Upper lobe of left lung (tissue), 6 donors: ENCODE measurements at places on chromosomes 1 and 21.

- DNase-seq = no peak
Measured at GRCh38 chr1:71610476-71610875, 529.6 kb upstream of the ZRANB2 start.

- DNase-seq = peak; percentile 41
Measured at GRCh38 chr21:36791695-36792470, 93.0 kb downstream of the SIM2 start.

DNA sequence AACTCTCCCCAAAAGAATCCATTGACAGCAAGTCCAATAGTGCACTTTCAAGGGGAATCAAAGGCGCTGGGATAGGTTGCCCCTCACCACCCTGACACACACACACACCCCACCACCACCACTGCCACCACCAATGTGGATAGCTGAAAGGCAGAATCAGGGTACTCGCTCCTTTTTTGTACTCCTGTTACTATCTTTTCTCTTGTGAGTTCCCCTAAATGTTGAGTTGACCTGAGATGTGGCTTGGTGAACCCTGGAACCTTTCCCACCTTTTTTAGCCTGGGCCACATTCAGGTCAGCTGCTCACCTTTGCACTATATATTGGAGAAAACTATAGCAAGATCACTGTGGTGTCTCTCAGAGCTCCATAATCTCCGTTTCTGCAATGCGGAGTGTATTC, 3.9 kb downstream of the S100A8 start:
- no peak for DNase-seq

DNA sequence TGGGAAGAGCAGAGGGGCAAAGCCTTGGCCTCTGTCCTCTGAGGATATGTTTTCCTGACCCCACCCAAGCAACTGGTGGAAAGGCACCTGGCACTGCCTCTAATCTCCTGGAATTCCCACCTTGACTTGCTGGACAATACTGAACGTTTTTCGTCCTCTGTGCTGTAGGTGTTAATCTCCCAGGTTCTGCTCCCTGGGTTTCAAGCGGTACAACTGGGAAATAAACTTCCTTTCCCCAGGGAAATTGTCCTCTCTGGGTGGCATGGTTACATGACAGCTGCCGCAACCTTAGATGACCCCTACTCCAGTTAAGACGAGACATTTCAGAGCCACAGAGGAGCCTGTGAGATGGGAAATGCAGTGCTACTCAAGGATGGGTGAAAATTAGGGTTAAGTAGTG, 57.3 kb upstream of the BCAR3 start:
- DNase-seq = no peak

DNA sequence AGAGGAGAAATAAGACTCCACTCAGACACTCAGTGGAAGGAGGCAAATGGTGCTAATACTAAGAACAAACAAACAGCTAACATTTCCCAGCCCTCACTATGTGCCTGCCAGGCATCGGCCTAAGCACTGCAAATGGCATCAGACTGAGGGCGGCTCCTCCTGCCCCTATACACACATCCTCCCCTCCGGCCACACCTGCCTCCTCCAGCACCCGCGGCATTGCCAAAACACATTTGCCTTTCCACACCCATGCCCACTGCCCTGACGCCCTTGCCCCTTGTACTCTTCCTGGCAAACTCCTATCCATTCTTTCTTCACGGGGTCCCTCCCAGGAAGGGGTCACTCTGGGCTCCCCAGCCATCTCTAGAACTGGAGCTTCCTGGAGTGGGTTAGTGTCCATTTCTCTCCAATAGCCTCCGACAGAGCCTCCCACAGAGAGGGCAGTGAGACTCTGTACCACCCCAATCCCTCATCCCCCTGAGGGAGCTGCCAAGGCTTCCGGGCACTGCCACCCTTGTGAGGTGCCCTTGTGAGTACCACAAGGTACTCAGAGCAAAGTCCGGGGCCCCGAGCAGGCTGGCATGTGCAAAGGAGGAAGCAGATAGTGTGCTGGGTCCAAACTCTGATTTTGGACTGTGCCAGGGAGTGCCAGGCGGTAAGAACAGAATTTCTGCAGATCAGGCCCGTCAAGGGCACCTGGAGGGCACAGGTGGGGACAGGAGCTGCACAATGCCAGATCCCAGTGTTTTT, 959 bp downstream of the AKR7A3 start:
- DNase-seq = no peak

- DNase-seq = no peak
Measured at GRCh38 chr1:162974810-162975209, 94.4 kb upstream of the RGS4 start.

GRCh38 chr1:207323425-207324225, 2.1 kb downstream of the CD55 start:
- DNase-seq = no peak

DNA sequence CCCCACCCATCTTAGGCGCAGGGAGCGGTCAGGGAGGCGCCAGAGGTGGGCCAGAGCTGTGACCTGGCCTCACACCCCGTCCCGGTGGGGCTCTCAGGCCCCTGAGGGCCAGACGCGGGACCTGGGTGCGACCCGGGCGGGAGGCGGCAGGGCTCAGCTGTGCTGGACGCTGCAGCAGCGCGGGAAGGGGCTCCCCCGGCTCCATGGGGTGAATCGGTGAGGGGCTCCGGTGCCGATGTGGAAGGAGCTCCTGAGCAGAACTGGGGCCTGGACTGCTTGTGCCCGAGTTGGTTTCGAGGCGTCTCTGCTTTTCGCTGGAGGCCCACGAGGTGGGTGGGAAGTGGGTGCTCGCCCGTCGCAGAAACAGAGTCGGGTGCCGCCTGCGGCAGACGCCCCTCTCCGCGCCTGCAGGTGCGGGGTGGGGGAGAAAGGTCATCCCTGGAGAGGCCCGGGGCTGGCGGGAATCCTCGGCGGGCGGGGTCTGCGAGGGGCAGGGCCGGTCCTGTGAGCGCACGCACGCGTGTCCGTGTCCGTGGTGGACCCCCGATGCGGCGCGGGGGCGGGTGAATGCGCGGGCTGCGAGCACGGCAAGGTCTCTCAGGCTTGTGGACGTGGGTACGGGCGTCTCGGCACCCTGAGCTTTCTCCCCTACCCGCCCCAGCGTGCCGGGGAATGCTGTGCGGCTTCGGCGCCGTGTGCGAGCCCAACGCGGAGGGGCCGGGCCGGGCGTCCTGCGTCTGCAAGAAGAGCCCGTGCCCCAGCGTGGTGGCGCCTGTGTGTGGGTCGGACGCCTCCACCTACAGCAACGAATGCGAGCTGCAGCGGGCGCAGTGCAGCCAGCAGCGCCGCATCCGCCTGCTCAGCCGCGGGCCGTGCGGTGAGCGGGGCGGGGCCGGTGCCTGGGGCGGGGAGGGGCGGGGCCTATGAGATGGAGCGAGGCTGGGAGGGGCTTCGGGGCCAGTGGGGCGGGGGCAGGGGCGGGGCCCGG, 20.4 kb downstream of the AGRN start:
- DNase-seq = peak; percentile 93

DNA sequence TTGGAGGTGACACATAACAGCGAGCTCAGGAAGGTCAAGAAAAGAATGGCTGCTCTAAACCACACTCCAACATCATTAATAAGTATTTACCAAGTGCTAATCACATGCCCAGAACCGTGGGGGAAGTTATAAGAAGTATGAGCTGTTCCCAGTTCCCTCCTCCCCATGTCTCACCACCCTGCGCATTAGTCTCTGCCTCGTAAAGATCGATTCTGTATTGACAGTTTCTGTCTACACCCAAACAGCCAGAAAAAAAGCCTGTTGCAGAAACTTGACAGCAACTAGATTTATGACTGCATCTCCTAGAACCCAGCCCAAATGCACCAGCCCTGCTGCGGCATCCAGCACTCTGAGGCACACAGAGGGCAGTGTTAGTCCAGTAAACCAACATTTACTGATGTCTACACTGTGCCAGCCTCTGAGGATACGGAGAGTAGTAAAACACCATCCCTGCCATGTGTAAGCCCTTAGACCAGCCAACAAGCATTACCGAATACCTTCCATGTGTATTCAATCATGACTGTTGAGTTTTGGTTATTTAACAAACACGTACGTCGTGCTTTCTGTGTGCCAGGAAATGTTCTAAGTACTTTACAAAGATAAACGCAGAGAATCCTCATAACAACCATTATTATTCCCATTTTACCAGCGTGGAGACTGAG, 63.6 kb upstream of the ZBTB40 start:
- DNase-seq = no peak

GRCh38 chr1:75836528-75837100, 39.9 kb downstream of the MSH4 start:
- no peak for DNase-seq

DNA sequence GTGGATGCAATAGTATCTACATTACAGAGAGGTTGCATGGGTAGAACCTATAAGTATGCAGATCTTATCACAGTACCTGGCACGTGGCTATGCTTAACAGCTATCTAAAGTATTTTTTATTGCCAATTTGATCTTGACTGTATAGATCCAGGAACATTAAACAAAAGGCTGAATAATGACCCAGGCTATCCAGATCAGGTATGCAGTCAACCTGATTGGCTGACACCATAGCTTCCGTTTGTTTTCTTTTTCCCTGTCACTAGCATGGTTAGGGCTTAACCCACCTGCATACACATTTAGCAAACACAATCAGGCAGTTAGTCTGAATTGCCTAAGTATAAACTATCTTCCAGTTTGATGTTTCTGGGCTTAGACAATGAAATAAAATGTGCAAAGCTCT, 264.9 kb upstream of the PLXNA2 start:
- DNase-seq = no peak

- DNase-seq = no peak
Measured at GRCh38 chr1:206447422-206447765, 22.9 kb upstream of the IKBKE start.

DNA sequence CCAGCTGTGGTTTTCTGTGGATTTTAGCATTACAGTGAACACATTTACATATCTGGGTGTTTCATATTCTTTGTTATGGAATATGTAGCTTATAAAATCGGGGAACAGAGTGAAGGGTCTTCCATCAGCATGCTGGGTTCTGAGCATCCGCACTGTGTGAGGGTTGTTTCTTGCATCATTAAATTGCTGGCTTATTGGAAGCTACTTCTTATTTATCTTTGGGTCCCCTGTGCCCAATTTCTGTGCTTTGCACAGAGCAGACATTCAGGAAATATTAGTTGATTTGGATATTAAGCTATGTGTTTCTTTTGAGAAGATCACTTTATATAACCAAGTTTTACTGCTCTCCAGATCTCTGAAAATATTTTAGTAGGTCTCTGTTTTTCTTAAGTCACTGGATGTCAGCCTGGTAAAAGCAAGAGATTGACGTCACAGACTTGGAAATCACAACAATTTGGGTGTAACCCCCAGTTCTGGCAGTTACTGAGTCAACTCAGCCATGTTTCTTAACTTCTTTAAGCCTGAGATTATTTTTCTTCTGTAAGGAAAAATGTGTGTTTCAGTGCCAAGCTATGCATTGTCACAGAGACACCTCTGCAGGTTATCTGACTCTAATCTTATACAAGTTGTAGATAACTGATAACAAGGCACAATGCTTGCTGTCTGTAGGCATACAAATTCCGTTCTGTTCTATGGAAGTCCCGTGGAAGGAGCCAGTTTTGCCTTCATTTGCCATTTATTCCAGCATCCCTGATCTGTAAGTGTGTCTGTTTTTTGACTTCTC, 258.3 kb upstream of the KAZN start:
- DNase-seq = no peak

- no peak for DNase-seq
Measured at GRCh38 chr1:98700228-98700627, 38.7 kb downstream of the SNX7 start.

- DNase-seq = no peak
Measured at GRCh38 chr1:41487126-41488039, 2.9 kb upstream of the EDN2 start.

DNA sequence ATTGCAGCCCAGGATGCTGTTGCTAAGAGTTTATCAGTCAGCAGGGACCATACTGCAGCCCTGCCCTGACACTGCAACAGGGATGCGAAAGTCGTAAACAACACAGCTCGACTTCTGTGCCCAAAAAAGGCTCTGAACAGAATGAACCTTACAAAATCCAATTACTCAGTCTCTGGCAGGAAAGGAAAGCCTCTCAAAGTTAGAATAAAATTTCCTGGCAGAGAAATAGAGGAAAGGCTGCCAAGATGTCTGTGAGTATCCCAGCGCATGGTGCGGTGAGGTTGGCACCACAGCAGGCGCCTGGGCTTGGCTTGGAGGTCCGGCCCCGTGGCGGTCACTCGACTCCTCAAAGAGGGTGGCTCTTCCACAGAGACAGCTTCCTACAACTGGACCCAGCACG, 185.8 kb downstream of the PCP4 start:
- peak; percentile 61 for DNase-seq

GRCh38 chr1:58258082-58258481, 288.4 kb downstream of the OMA1 start:
- no peak for DNase-seq

GRCh38 chr1:78447086-78447485, 43.7 kb upstream of the PTGFR start:
- no peak for DNase-seq

DNA sequence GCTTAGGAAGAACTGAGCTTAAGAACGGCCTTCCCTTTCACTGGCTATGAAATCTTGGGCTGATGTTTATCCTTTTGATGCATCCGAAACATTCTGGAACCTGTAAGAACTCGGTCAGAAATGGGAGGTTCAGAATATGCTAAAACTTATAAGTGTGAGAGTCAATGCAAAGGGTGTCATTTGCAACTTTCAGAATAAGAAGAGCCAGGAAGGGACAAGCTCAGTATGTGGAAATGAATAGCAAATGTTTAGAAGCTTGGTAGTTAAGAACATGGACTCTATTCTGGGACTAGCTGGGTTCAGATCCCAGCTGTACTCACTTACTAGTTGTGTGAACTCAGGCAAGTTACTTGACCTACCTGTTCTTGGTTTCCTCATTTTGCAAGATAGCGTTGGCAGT, 234.1 kb downstream of the OMA1 start:
- DNase-seq = no peak

GRCh38 chr1:230458509-230458908, 32.4 kb upstream of the PGBD5 start:
- DNase-seq = no peak

DNA sequence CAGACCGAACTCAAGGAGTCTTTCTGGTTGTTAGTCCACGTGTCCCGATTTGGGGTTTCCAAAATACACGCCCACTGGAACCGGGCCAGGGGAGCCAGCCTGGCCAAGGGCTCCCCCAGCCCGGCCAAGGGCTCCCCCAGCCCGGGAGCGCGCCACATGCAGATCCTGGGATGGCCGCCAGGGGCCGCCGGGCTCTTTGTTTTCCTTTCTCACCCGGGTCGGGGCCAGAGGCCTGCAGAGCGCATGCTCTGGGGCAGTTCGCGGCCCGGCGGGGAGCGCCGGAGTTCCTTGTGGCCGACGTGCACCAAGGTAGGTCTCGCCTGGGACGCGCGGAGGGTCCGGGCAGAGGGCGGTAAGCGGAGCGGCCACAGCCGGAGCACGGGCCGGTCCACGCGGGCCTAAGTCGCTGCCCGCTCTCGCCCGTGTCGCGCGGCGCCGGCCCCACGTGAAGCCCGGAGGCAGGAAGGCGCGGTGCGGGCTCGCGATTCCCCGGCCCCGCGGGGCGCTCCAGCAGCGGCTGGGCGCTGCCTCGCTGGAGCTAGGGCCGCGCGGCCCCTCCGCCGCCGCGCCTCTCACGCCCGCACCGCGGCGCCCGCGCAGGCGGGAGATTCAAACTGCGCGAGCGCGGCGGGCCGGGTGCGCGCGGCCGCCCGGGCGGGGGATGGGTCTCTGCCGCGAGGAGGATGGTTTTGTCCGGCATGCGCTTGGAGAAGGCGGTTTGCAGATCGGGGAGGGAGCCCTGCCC, 12.3 kb downstream of the RCC1 start:
- peak; percentile 94 for DNase-seq
